ENCODE measurements at places on chromosomes 3 and 15.

- DNase-seq: no peak
Observed at GRCh38 chr15:59354417-59355031, 18.1 kb downstream of the MYO1E start.

- DNase-seq: peak; percentile 29
Observed at GRCh38 chr15:75597667-75598341, 18.7 kb upstream of the PTPN9 start.

DNA sequence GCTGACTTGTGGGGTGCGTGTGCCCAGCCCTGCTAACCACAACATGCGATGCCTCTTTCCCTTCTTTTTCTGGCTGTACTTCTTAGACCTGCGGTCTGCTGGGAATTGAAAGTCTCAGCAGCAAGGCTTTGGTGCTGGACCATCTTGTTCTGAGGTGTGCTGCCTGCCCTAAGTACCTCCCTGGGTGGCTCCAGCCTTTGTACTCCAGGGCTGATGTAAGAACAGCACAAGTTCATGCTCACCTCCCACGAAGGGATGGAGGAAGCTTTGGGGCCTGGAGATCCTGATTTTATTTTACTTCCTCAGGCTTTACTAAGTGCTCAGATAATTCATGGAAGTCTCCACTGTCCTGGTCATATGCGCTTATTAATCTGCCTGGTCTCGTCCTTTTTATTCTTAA is 28.9 kb downstream of the FAM43A start:
- no peak for DNase-seq

GRCh38 chr3:182486463-182486862 is 306.8 kb upstream of the ATP11B start:
- DNase-seq: no peak

GRCh38 chr3:190694335-190695001 is 168.0 kb downstream of the GMNC start:
- no peak for DNase-seq

DNA sequence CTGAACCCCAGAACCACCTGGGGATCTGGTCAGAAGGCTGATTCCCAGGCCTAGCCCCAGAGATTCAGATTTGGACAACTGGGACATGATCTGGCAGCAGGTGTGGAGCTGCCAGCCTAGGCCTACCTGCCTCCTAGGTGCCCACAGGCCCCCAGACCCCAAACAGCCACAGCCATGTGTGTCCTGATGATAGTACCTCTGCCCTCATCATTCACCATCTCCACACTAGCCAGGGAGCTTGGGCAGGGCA is 34.7 kb downstream of the HMCES start:
- DNase-seq: no peak

DNA sequence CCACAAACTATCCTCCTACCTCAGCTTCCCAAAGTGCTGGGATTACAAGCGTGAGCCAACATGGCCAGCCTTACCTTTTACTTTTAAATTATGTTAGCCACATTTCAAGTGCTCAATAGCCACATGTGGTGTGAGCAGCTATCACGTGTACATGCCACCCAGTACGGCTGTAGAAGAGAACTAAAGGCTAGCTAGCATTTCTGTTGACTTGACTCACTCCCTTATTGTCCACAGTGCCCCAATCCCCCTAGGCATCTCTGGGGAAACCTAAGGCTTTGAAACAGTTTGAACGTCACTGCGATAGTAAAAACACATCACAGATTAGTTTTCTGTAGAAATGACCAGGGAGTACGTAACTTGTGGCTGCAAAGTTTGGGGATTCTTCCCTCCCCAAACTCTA is 12.0 kb downstream of the C15orf40 start:
- DNase-seq: no peak

DNA sequence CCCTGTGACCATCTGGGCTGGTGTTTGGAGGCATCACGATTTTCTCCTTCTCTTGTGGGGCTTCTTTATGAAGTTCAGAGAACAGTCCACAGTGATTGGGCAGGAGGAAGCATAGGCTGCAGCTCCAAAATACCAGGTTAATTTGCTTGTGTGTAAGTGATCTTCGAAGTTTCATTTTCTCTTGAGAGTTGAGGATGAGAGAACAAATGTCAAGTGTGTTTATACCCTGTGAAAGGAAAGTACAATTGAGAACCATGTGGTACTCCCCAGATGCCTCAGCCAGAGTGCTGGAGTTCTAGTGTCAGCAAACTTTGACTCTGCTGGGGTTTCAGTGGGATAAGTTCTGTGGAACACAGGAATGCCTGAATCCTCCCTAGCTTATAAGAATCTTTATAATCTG is 357.1 kb upstream of the CFAP20DC start:
- DNase-seq: no peak

DNA sequence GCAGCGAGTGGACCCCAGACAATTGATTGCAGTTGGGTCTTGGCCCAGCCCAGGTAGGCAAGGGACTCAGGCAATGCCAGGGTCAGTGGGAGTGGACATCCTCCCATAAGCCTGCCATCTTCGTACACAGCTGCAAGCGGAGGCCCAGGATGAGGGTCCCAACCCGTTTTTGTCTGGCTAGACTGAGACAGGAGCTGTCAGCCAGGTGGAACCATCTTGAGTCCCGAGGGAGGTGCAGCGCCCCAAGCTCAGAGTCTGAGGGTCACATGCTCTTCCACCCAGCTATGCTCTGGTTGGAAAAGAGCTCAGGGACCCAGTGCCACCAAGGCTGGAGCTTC is 22.6 kb upstream of the IP6K2 start:
- no peak for DNase-seq

GRCh38 chr3:156218353-156218744 is 98.0 kb downstream of the KCNAB1 start:
- DNase-seq: no peak

- DNase-seq: peak; percentile 97
Observed at GRCh38 chr15:74995182-74995778, at the start of gene SCAMP5. Gene SCAMP5 (plus strand): TSS chr15:74995563. CDS start chr15:75011840, 16,277 bp downstream.

DNA sequence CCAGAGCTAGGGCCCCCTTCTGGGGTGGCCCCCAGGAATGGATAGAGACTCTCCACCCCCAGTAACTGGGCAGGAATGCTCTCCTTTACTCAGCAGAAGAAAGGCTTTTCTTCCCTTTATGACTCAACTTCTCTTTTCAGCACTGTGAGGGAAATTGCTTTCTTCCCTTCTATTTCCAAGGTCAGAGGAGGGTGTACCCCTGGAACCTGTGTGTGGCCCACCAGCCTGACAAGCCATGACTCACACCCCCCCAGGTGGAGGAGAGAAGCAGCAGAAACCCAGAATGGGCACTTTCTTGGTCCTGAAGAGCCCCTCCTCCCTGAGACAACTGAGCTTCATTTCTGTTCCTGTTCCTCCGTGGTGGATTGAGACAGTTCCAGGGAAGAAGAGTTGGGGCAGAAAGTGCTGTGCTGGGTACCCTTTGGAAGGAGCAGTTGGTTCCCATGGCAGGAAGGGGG is 2.7 kb upstream of the ANKRD63 start:
- peak; percentile 53 for DNase-seq

DNA sequence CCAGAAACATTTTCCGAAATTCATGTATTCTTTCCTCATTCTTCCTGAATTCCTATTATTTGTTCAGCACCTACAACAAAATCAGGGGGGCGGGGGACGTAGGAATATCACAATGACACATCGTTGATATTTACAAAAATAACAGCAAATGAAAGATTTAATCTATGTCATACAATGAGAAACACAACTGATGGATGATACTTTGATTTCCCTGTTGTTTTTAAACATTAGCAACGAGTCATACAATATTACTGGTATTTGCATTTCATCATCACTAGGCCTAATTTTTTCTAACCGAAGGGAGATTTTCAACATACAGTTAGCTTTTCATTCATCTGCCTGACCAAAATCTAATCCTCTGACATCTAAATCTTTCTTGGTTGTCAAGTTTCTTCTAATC is 45.3 kb upstream of the INO80 start:
- DNase-seq: peak; percentile 59

GRCh38 chr3:64878362-64878761 is 190.6 kb upstream of the ADAMTS9 start:
- DNase-seq: peak; percentile 30

- DNase-seq: no peak
Observed at GRCh38 chr15:94205366-94205765, 26.0 kb upstream of the MCTP2 start.

- DNase-seq: peak; percentile 85
Observed at GRCh38 chr3:187737368-187738070, 7.7 kb downstream of the BCL6 start.

DNA sequence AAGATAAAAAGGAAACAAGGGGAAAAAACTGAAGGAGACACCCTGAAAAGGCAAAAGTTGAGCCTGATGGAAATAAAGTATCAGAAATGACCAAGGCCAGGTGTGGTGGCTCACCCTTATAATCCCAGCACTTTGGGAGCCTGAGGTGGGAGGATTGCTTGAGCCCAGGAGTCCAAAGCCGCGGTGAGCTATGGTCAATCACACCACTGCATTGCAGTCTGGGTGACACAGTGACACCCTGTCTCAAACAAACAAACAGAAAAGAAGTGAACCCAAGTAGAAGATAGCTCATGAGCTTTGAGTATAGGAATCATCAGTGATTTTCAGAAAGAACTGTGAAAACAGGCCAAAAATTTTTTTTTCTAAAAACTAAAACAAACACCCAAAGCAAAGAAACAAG is 26.4 kb upstream of the TBC1D23 start:
- DNase-seq: no peak

GRCh38 chr3:171456765-171457606 is 3.2 kb downstream of the TNIK start:
- DNase-seq: no peak

GRCh38 chr3:141410846-141411245 is 42.5 kb downstream of the ZBTB38 start:
- peak; percentile 15 for DNase-seq

DNA sequence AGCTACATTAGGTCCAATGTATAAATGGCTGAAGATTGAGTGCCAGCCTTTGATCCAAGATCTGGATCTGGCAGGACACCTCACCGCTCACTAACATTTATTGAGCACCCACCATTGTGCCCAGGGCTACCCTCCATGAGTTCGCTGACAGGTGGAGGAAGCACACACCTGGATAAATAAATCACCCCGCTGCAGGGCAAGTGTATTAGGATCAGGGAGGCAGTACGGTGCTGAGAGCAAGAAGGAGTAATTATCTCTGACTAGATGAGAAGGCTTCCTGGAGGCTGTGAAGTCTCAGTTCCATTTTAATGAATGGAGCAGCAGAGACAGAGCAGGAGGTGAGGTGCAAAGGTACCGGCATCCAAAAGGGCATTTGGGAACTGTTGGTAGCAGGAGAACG is 104.1 kb downstream of the LIPC start:
- no peak for DNase-seq

- DNase-seq: no peak
Observed at GRCh38 chr3:167228135-167228534, 152.0 kb downstream of the ZBBX start.

DNA sequence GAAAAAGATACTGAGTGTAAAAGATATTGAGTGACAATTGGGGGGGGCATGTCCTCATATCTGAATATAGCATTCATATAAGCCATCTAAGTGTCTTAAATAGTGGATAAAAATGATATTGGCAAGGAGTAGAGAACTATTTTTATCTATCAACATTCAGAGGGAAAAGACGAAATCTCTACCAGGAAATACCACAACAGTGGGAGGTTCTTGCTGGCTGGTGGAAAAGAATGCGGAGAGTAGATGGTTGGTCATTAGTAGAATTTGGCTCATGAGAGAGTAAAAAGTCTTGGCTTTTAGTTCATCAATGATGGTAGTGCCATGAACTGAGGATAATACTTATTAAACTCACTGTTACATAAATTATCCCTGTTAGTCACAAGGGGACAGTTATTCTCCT is 4.8 kb upstream of the TCF12 start:
- DNase-seq: no peak

GRCh38 chr3:84960581-84960980 is 1.8 kb downstream of the CADM2 start:
- no peak for DNase-seq

DNA sequence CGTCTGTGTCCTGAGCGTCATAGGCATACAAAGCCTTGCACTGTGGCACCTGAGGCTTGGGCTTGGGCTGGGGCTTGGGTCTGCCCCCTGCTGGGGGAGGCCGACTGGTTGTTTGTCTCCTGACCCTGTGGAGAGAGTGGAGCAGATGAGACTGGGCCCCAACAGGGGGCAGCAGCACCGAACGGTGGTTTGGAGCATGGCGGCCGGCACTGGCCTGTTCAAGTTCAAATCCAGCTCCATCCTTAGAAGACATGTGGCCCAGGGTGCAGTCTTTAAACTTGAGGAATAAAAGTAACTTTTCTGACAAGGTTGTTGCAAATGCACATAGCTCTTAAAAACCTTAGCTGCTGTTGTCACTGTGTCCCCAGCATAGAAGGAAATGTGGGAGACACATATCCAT is 33.3 kb downstream of the CCNB2 start:
- peak; percentile 3 for DNase-seq

- DNase-seq: no peak
Observed at GRCh38 chr3:46721009-46721408, 3.3 kb upstream of the PRSS50 start.
